ENCODE measurements at places on chromosomes 2 and 18.
A peak's percentile ranks its signal among the peaks of the same experiment; 100 is the strongest.

GRCh38 chr2:70633508-70633907, 79.9 kb upstream of the TGFA start:
- no peak for DNase-seq

GRCh38 chr2:133040170-133040569, 370.2 kb upstream of the LYPD1 start:
- no peak for DNase-seq

DNA sequence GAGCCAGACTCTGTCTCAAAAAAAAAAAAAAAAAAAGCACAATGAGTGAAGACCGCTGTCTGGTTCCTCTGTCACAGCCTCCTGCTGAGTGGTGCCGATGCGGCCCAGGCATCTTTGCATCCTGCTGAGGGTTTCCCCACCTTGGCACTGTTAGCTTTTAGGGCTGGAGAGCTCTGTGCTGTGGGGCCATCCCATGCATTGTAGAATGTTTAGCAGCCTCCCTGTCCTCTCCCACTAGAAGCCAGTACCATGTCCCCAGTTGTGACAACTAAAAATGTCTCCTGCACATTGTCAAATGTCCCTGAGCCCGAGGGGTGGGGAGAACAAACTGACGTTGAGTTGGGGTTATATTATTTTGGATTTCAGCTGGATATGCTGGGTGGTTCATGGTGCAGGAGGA, 7.9 kb upstream of the COLEC11 start:
- no peak for DNase-seq

DNA sequence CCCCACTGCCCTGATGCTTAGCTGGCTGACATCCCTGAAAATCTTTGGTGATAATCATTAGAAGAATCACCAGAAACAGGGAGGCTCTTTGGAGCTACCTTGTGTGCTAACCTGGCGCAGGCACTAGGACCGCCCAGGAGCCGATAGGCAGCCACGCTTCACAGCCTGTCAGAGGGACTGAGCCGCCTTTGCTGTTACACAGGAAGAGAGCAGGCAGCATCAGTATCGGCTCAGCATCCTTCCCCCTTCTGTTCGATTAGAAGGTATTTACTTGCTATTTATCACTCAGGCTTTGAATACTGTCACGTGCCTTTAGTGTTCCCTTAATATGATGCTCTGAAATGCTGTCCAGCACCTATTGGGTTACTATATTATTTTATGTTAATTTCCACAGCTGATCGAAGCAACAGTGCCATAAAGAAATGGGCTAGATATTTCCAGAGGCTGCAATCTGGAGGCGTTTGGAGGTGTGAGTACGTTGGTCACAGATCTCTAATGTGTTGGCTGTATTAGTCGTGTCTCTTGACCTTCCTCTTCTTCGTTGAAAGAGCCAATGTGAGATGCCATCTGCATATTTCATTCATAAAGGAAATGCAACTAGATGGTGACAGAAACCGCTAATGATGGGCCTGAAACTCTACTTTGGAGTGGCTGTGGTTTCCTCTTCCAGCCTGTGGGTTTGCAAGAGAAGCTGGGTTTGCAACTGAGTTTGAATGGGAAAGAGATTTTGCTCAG, 110.4 kb upstream of the RAB27B start:
- peak; percentile 9 for DNase-seq

- DNase-seq: no peak
Observed at GRCh38 chr2:65724752-65725151, 292.4 kb upstream of the SPRED2 start.

DNA sequence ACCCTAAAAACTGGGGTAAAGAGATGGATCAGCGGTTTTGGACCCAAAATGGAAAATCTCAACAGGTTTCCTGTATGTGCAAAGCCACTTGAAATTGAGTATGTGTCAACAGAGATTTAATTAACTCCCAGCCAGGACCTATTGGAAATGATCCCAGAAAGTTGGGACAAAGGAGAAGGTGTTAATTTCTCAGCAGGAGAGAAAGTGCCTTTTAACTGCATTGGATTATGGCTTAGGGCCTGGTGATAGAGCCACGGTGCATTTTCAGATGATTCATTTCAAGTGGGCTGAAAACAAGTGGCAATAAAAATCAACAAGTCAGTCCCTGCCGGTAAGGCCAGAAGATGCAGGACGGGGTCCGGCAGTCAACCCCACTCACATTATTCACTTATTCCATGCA, 80.2 kb upstream of the BCL11A start:
- no peak for DNase-seq

DNA sequence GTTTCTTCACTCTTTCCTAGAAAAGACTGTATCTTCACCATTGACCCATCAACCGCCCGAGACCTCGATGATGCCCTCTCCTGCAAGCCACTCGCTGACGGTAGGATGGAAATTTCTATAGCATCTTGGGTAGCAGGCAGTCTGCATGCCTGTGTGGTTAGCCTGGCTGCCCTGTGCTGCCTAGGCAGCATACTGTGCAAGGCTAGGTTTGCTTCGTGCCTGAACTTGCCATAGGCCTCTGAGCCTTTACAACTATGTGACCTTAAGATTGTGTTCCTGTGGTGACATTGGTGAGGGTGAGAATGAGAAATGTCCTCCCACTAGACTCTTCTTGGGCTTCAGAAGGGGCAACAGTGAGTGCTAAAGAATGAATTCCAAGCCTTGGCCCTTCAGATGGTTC, 168.2 kb upstream of the ALPP start:
- DNase-seq: no peak

DNA sequence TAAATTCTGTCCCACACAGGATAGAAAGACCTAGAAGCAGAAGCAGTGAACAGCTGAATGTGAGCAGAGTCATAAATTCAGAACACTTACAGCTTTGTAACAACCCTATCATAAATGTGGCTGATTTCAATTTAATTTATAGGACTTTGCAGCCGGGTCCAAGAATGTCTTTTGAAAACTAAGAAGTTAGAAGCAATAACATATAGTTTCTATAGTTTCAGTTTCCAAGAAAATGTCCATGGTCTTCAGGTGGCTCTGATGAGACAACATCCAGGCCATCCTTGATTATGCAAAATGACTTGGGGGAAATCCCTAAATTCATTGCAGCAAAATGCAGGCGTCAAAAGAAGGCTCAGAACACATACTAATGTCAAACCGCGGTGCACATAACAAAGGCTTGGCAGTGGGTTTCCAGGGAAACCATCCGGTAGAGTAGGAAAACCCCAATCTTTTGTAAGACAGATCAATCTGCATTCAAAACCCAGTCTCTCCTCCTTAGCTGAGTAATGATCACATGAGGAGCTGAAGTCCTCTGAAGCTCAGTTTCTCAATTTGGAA, 442.2 kb upstream of the ID2 start:
- DNase-seq: no peak

DNA sequence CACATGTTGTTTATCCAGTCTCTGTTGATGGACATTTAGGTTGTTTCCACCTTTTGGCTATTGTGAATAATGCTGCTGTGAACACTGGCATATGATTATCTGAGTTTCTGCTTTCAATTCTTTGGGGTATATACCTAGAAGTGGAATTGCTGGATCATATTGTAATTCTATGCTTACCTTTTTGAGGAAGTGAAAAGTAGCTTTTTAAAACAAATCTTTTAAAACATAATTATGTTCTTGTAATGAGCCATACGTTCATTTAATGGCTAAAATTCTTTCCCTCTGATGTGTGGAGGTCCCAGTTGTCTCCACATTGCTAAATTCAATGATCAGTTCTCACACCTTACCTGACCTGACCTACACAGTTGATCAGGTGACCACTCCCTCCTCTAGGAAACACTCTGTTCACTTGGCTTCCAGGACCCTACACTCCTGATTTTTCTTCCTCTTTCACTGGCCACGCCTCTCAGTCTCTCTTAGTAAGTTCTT, 27.8 kb upstream of the SERTAD2 start:
- DNase-seq: no peak

DNA sequence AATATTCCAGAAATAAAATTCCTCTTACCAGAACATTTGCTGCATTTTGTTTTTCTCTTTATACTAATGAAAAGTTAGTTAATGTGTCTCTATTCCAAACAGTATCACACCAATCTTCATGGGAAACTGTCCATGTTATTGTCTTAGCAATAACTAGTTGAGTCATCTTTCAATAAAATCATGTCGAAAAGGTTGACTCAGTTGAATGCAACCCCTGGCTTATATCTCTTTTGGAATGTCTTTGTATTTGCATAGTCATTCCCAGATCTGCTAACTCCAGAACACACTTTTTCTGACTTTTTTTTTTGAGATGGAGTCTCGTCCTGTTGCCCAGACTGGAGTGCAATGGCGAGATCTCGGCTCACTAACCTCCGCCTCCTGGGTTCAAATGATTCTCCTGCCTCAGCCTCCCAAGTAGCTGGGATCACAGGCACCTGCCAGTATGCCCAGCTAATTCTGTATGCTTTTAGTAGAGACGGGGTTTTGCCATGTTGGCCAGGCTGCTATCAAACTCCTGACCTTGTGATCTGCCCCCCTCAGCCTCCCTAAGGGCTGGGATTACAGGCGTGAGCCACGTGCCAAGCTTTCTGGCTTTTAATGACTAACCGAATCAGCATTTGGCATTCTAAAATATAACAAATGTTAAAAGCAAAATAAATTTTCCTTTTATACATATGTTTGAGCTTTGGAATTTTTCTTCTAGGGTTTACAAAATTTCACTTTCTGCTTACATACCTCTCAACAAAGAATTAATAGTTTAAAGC, 133.2 kb upstream of the GULP1 start:
- no peak for DNase-seq

- no peak for DNase-seq
Observed at GRCh38 chr2:104158191-104158590, 695.7 kb upstream of the POU3F3 start.

DNA sequence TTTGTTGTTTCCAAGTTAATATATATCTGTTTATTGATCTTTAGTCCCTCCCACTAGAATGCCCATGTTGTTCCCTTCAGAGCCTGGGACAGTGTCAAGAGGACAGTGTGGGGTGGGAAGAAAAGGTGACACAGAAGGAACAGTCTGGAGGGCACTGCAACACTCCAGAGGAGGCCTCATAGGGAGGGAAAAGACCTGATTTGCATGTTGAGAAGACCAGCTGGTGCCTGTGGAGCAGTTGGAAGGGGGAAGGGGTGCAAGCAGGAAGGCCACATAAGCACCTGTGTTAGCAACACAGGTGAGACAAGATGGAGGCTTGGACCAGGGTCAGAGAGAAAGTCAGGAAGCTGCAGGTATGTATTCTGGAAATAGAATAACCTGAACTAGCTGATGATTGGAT, 48.1 kb upstream of the FHOD3 start:
- no peak for DNase-seq

GRCh38 chr2:54377901-54378493, 78.1 kb upstream of the SPTBN1 start:
- no peak for DNase-seq

DNA sequence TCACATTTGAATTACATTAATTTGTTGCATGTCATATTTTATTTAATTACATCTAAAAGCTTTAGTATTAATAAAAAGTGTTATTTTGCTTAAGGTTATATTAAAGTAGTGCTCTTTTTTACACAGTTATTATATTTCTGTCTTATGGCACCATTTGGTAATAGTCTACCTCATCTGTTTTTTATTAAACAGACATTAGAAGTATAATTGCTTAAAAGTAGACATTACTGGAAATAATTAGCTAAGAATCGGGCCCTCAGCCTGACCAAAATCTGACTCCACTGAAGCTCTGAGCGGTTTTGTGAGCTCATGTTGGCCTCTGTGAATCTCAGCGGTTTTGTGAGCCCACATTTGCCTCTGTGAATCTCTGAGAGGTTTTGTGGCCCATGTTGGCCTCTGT, 102.5 kb upstream of the SNTG2 start:
- no peak for DNase-seq

DNA sequence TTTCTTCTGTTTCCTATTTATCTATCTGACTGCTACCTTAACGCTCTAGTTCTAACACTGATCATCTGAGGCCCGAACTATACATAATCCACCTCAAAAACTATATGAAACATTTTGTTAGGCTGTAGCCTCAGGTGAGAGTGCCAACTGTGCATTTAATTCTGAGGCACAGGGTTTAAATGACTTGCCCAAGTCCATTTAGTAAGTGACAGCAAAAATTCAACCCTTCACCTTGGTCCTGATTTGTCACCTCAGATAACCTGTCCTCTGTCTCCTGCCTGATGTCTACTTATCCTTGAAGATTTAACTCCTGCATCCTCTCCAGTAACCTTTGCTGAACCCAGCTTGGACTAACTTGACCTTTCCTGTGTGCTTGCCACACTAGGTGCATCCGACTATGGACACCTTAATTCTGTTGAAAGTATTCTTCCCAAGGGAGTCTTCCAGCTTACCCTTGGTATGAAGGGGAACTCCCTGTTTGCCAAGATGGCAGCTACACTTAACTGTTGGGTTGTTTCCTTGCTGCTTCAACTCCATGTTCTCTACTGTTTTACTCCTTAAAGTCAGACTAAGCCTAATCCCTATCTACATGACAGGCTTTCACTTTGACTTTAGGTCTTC, 23.5 kb downstream of the CD302 start:
- DNase-seq: no peak

GRCh38 chr2:10103179-10103578, 19.4 kb upstream of the RRM2 start:
- no peak for DNase-seq

- no peak for DNase-seq
Observed at GRCh38 chr2:116988303-116988702, 826.2 kb upstream of the DDX18 start.

- DNase-seq: no peak
Observed at GRCh38 chr2:232207174-232207573, 171.4 kb upstream of the ALPP start.

- no peak for DNase-seq
Observed at GRCh38 chr18:55861266-55861665, 273.3 kb upstream of the TCF4 start.

GRCh38 chr2:14827226-14828023, 194.9 kb downstream of the LRATD1 start:
- DNase-seq: no peak

DNA sequence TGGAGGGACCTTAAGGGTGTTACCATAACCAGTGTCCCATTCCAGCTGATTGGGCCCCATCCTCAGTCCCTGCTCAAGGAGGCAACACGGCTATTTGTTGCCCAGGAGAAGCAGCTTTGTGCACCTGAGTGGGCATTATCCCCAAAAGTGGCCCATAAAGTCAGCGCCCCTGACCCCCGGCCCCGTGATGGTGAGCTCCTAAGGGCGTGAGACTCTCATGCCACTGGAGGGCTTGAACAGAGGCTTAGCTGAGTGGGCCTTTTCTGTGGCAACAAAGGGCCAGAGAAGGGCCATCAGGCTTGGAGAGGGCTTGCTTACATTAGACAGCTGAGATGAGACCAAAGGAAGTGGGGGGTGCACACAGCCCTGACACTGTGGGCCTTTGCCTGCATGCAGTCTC, 99.2 kb upstream of the RAB6C start:
- DNase-seq: no peak

GRCh38 chr2:136932700-136933099, 167.4 kb downstream of the THSD7B start:
- no peak for DNase-seq

- no peak for DNase-seq
Observed at GRCh38 chr2:46848447-46848846, 67.2 kb downstream of the MCFD2 start.

DNA sequence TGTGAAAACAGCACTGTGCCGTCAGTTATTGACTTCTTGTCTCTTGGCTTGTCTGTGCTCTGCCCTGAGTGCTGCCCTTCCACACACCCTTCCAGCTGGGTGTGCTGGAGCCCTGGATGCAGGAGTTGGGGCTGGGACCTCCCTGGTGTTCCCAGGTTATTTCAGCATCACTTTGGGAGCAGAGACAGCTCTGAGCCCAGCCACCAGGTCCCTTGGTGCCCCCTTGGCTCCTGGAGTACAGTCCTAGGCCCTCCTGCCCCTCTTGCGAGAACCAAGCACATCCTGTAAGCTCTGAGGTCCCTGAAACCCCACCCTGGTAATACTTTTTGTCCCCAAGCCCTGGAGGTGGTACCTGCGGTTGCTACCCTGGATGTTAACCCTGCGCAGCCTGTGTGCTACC, 24.3 kb downstream of the BOK start:
- DNase-seq: no peak
